ENCODE measurements at places on chromosomes 11 and 22. TPM values are rescaled to one million over a fixed set of nuclear protein-coding genes. Genes with fewer than 3 reads are reported as not detected.

Gene POU2AF3
- total RNA-seq, result not detected

Gene TMEM132A
- total RNA-seq, result 88.1 TPM

Gene OR52H1
- not detected for total RNA-seq

Gene C11orf87
- not detected for total RNA-seq

DNA sequence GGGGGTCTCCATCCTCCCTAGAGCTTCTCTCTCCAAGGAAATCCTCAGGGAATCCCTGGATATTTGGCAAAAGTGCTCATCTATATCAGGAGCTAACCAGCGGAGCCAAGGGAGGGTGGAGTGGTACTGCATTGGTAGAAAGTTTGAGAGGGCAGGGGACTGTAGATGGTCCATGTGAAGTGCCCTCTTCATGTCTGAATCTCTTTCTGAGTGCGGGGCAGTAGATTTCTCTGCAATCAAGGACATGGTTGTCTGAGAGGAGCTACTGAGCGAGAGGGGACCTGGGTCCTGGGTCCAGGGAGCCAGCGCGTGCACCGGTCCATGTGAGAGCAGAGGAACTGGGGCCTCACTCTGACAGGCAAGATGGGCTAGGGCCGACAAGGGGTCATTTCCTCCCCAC, 701 bp downstream of the DIXDC1 start:
- peaks cover 30% of the 10 kb centered on the region for H3K4me1 ChIP-seq
- no peak for DNase-seq
- H3K4me3 ChIP-seq, result peak overlapping the region; percentile 83
- no peak overlapping the region for H3K27ac ChIP-seq

Gene OR4D5
- total RNA-seq, result not detected

Gene FAM227A
- 1.2 TPM for total RNA-seq

- no peaks in the 10 kb centered on the region for H3K4me1 ChIP-seq
- no peak for DNase-seq
- H3K27ac ChIP-seq, result no peak overlapping the region
- H3K36me3 ChIP-seq, result no peaks in the 10 kb centered on the region
These were observed 66.7 kb downstream of the EFCAB6 start for GRCh38 chr22:43745411-43745770.

DNA sequence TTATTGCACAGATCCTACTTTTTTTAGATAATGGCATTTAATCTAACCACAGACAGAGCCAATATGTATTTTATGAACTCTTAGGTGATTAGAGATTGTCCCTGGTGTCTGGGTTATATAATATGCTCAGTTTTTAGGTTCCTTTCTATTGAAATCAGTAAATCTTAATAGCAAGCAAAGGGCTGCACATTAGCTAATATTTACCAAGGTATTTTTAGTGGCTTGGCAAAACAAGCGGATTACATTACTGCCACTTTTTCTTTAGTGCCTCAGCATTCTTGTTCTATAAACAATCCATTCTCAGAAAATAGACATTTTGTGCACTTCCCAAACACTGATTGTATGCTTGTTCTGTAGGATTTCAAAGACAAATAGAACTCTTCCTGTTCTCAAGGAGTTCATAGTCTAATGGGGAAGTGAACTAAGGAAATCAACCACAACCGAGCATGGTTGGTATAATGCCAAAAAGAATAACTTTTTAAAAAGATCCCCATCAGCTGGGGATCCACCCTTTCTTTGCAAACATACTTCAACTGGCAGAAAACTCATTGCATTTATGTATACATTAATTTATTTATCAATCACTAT, 23.8 kb downstream of the KCNJ1 start:
- peaks cover 22% of the 10 kb centered on the region for H3K27me3 ChIP-seq
- H3K4me3 ChIP-seq, result no peak overlapping the region
- DNase-seq, result no peak

Gene TRPM5
- not detected for total RNA-seq

DNA sequence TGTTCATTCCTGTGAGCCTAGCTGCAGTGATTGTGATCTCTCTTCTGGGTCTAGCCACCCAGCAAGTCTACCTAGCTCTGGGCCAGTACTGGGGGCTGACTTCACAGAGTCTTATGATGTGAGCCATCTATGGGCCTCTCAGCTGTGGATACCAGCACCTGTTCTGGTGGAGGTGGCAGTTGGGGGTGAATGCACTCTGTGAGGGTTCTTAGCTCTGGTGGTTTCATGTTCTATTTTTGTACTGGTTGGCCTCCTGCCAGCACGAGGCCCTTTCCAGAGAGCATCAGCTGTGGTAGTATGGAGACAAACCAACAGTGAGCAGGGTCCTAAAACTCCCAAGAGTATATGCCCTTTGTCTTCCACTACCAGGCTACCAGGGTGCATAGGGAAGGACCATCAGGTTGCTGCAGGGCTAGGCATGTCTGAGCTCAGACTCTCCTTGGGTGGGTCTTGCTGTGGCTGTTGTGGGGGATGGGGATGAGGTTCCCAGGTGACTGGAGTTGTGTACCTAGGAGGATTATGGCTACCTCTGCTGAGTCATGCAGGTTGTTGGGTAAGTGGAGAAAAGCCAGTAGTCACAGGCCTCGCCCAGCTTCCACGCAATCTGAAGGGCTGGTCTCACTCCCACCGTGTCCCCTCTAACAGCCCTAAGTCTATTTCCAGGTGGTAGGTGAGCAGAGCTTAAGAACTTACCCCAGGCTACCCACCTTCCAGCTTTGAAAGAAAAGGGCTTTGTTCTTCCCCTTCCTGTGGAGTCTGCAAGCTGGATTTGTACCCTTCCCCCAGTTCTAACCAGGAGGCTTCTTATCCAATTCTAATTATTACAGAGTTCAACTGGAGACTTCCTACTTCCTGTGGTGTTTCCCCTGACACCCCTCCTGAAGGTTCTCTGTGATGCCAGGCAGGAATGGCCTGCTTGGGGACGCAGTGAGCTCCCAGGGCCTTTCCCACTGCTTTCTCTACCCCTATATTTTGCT, 250.7 kb downstream of the LUZP2 start:
- no peaks in the 10 kb centered on the region for H3K27me3 ChIP-seq
- peak overlapping the region; percentile 25 for H3K27ac ChIP-seq
- H3K4me1 ChIP-seq, result peaks cover 9% of the 10 kb centered on the region
- no peak overlapping the region for H3K4me3 ChIP-seq
- peak; percentile 24 for DNase-seq

DNA sequence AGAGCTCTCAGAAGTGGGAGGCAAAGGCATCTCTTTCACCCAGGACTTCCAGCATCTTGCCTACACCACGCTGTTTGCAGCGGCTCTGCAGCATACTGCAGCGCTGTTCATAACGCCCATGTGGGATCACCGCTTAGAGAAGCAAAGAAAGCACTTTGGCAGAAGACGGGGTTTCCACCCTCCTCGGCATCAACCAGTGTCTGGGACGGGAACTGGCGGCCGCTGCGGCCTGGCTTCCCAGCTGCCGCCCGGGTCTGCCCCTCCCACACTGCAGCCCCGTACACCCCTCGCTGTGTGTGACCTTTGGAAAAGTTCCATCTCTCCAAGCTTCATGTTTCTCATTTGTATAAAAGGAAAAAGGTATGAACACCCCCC, 545 bp upstream of the TIRAP start:
- H3K4me3 ChIP-seq, result peak overlapping the region; percentile 82
- H3K4me1 ChIP-seq, result peaks cover 30% of the 10 kb centered on the region
- peak; percentile 34 for DNase-seq
- H3K27me3 ChIP-seq, result no peaks in the 10 kb centered on the region
- peak overlapping the region; percentile 84 for H3K27ac ChIP-seq
- peaks cover 13% of the 10 kb centered on the region for H3K36me3 ChIP-seq

DNA sequence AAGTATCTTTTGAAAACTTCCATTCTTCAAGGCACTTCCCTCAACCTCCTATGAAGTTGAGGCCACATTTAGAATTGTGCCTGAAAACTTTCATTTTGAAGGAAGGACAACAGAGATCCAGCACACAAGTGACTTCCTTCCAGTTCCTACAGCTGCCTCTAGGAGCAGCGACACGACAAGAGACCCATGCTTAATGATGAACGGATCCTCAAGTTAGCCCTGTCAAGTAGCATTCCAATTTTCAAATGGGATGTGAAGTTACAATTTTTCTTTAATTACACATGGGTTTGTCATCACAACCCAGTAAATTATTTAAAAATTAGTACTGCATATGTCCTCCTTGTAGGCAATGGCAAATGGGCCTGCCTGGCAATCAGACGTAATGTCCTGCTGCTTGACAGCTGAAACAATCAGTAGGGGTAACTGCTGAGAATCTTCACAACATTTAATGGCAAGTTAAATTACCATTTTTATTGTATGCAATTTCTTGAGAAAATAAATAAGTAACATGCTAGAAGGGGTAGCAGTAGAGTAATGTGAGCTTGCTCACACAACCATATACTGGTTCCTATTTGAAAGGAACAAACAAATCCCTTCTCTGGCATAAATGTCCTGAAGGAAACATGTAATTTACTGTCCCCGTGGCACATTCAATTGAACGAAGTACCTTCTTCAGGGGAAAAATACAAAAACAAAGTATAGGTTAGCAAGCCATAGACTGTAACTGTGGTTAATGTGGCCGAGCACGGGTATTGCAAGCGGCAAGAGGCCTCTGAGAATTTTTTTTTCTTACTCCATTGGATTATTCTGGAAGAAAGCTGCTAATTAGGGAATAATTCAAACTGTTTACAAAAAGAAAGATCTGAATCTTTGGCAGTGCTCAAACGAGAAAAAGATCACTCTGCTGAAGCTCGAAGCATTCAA, 288.3 kb downstream of the CADM1 start:
- DNase-seq, result no peak
- H3K27ac ChIP-seq, result no peak overlapping the region
- no peaks in the 10 kb centered on the region for H3K36me3 ChIP-seq
- H3K4me1 ChIP-seq, result no peaks in the 10 kb centered on the region

Measured in PC-3 (cell line).